ENCODE measurements at places on chromosomes 1 and 21. TPM values are rescaled to one million over a fixed set of nuclear protein-coding genes. Genes with fewer than 3 reads are reported as not detected.

The MYBPH gene
- not detected for total RNA-seq

The DISP3 gene
- total RNA-seq: 0.09 TPM

The TSPAN1 gene
- total RNA-seq: 0.45 TPM

The CELA3A gene
- total RNA-seq: 0.09 TPM

The RGS13 gene
- total RNA-seq: not detected

The SDC3 gene
- total RNA-seq: 11.8 TPM

The CD48 gene
- not detected for total RNA-seq

The GLRX2 gene
- total RNA-seq: 11.9 TPM

The OR10Z1 gene
- not detected for total RNA-seq

The HSPB7 gene
- 0.38 TPM for total RNA-seq

The RIPPLY3 gene
- total RNA-seq: not detected

The NMNAT2 gene
- total RNA-seq: 0.47 TPM

The DIO1 gene
- total RNA-seq: not detected

The ST6GALNAC5 gene
- not detected for total RNA-seq

The KCNK1 gene
- total RNA-seq: 0.45 TPM

The ARHGEF19 gene
- 5.1 TPM for total RNA-seq

The DMBX1 gene
- not detected for total RNA-seq

The SLC44A3 gene
- 0.27 TPM for total RNA-seq

The OR2T5 gene
- not detected for total RNA-seq

The S100A5 gene
- total RNA-seq: not detected

The GJB3 gene
- not detected for total RNA-seq

The SH2D1B gene
- total RNA-seq: not detected

The TDRD5 gene
- total RNA-seq: not detected

The KRTAP19-1 gene
- total RNA-seq: not detected

The DNAJC11 gene
- total RNA-seq: 64.0 TPM

The S100A1 gene
- total RNA-seq: not detected

The CD34 gene
- total RNA-seq: 51.4 TPM

The GUCA2B gene
- total RNA-seq: not detected

The IL23R gene
- total RNA-seq: not detected

The PCBP3 gene
- 0.18 TPM for total RNA-seq

The TFF1 gene
- total RNA-seq: not detected

The ATP1A4 gene
- not detected for total RNA-seq

The SELP gene
- total RNA-seq: 0.47 TPM

The OR6K3 gene
- total RNA-seq: not detected

The KPRP gene
- total RNA-seq: not detected

The CDC42 gene
- total RNA-seq: 697 TPM

The FMO5 gene
- total RNA-seq: 0.45 TPM

The GBP5 gene
- total RNA-seq: 0.09 TPM

The NBPF26 gene
- 6.4 TPM for total RNA-seq

The MMP23B gene
- 1.1 TPM for total RNA-seq

The ZBTB8A gene
- total RNA-seq: 6.2 TPM

The FCAMR gene
- total RNA-seq: not detected

The VAV3 gene
- 0.38 TPM for total RNA-seq

The CHRM3 gene
- under 0.01 TPM for total RNA-seq

The RAB7B gene
- 0.09 TPM for total RNA-seq

The NPR1 gene
- total RNA-seq: 12.0 TPM

The SPRR2G gene
- not detected for total RNA-seq

The NBPF20 gene
- total RNA-seq: 3.7 TPM

The IVL gene
- not detected for total RNA-seq

The SPRR2F gene
- not detected for total RNA-seq

The SOX13 gene
- total RNA-seq: 20.0 TPM

The HAO2 gene
- total RNA-seq: not detected

The MMEL1 gene
- total RNA-seq: 1.3 TPM

The S100A7 gene
- not detected for total RNA-seq

The MX2 gene
- total RNA-seq: 0.18 TPM

The RGS1 gene
- total RNA-seq: not detected

The NFIA gene
- 7.0 TPM for total RNA-seq

The ITLN1 gene
- 0.27 TPM for total RNA-seq

Measured in endothelial cell of coronary artery (primary cell).